ENCODE measurements at places on chromosomes 5 and 9.

- no peak for DNase-seq
Measured at GRCh38 chr5:218457-219291, 554 bp downstream of the SDHA start.

DNA sequence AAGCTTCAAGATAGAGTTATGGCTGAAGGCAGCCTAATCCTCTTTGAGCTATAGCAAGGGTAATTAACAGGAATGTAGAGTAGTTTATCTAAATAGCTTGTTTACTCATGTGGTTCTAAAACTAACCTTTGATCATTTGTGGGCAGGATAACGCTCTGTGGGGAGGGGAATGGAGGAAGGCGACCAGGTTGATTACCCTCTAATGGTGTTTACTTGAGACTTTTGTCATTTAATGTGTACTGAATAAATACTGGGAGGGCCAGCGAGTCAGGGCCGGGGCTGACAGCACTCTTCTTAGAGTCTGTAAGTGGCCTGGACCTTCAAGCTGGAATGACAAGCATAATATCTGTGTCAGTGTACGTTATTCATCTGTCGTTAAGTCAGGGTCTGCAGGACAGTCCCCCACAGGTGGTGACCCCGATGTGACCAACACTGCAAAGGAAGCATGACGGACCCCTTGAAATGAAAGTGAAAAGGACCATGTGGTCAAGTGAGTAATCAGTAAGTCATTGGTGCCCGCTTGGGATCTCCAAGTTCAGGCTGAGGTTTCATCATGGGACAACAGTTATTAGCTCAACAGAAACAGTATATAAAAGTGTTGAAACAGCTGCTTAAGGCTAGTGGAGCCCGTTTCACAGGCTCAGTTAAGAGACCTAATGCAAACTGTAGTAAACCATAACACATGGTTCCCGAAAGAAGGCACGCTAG is 162.6 kb downstream of the CPLANE1 start:
- no peak for DNase-seq

DNA sequence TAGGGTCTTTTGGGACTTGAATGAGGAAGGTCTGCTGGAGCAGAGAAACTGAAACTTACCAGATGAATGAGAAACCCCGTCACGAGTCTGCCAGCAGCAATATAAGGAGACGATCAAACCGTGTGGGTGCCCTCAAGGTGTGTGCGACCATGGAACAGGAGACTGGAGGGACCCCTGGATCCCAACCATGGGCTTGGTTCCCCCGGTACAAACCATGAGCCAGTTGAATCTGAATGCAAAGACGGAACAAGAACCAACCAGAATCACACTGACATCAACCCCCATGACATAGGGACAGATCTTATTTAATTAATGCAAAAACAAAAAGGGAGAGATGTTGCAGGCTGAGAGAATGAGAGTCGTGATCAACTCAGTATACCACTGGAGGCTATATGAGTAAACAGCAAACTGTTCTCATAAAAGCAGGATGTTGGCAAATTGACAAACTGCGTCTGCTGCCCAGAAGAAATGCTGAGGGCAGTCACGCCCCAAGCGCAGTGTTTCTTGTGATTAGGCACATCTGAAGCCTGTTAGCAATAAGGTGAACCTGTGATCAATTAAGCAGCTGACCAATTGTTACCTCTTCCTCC is 475.5 kb upstream of the ACO1 start:
- DNase-seq, result no peak

GRCh38 chr5:69414885-69415583 is at the start of gene MARVELD2:
MARVELD2 (plus strand) TSS chr5:69415116; CDS start chr5:69419386, 4,270 bp downstream.
- DNase-seq, result peak; percentile 62

DNA sequence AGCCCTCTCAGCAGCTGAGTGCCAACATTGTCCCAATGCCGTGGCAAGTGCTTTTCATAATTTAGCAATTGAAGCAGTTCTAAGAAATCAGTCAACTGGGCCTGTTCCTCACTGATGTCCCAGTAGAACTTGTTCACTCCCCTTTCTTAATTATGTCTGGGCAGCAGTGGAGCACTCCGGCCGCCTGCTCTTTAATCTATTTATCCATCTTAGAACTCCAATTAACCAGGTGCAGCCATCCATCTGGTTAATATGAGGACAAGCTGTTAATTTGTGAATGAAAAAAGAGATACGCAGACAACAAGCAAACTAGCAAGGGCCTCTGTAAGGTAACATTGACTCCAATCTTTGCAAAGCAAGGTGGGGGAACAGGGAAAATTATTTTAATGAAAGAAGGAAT is 39.4 kb downstream of the MAT2B start:
- DNase-seq, result no peak

- no peak for DNase-seq
Measured at GRCh38 chr9:137813651-137814415, 63.7 kb upstream of the CACNA1B start.

GRCh38 chr5:164500856-164501255 is 995.4 kb downstream of the MAT2B start:
- DNase-seq, result no peak

- no peak for DNase-seq
Measured at GRCh38 chr9:111003182-111003581, 35.1 kb downstream of the LPAR1 start.

DNA sequence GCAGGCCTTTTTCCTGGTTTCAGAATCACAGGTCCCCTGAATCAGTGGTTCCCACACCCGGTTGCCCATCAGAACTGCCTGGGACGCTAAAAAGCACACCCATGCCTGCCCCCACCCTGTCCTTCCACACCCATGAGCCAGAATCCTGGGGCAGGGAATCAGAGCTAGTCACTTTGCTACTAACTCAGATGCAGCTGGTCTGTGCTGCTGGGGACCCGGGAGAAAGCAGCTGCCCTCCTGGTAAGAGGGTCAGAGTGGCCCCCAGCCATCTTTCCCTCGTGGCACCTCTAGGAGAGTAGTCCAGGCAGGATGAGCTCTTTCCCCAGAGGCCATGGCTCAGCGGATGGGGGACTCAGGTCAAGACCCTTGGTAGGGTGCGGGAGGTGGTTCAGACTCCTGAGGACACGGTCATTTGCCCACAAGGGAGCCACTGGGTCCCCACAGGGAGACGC is 11.3 kb upstream of the NUP214 start:
- no peak for DNase-seq

DNA sequence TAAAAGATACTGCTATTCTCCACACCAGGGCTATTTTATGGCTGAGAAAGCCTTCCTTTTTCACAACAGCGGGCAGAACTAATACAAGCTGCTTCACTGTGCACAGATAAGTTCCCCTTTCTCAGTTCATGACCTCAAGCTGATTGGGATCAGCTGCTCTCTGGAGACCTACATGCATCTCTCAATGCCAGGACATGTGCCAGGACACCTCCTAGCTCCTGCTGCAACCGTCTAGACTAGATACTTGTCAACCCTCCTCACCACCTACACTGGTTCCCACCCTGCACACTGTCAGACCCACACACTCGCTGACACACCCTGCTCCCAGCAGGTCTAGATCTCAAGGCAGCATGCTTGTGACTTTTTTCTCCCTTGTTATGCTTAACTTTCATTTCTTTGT is 39.8 kb downstream of the STARD4 start:
- no peak for DNase-seq

DNA sequence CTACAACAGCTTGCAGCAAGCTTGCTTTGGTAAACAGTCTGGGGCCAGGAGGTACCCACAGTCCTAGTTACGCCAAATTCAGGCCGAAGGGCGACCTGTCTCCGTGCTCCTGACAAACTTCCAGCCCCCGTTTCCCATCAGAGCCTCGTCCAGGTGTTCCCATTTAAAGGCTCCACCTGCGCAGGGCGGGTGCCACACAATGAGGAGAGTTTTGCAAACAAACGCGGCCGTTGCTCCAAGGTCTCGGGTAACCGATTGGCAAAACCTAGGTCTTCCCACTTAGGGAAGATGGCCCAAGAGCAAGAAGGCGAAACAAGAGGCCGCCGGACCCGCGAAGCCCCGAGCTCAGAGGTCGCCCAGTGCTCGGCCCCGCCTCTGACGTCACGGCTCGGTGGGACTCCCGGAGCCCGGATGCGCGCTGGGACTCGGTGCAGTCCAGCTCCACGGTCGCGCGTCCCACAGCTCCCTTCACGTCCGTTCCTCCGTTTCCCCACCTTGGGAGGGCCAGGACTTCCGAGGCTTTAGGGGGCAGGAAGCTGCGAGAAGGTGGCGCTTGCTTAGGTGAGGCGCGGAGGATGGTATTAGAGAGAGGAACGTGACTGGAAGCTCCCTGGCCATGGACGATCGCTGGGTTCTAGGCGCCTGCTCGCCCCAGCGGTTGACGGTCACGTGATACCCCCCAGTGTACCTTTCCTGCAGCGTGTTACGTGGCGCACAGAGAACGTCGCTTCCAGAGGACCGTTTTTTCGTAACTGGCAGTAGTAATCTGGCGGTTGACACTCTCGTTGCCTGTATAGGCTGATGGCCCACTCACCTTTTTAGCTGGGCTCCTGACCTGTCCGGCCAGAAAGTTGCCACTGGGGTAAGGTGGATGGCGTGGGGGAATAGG is 41.8 kb upstream of the KDM4C start:
- no peak for DNase-seq

DNA sequence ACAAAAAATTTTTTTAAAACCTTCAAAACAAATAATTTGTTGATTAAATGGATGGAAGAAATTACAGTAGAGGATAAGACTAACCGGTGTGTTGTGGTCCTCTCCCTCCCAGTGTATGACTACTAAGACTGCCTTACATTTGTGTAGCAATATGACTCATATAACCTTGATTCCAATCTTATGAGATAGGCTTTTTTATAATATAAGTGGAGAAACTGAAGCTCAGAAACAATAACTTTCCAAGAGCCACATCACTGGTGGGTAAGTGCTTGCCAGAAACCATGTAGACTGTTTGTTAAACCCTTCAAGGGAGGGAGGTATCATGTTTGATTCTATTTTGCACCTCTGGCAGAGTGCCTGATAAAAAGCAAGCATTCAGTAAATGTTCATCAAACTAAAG is 47.5 kb downstream of the NLN start:
- no peak for DNase-seq

DNA sequence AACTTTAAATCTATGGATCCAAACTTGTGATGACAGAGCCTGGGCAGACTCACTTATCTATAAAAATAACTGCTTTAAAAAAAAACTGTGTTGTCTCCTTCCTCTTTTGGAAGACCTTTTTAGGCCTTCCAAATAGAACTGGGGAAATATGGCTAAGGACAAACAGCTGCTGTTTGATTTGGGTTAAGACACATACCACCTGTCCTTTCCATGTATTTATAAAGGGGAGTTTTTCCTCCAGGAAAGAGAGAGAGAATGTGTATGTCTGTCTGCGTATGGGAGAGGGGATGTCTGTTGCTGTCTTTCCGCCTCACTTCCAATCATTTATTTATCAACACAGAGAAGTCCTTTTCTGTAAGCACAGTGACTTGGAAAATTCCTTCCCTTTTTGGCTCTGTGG is 2.8 kb downstream of the ARHGEF37 start:
- DNase-seq, result no peak

GRCh38 chr9:98998441-98999151 is 54.9 kb downstream of the COL15A1 start:
- DNase-seq, result peak; percentile 14

- peak; percentile 89 for DNase-seq
Measured at GRCh38 chr9:90904706-90905478, 103.3 kb downstream of the SYK start.

GRCh38 chr5:174717826-174718455 is 6.4 kb upstream of the MSX2 start:
- DNase-seq, result no peak

DNA sequence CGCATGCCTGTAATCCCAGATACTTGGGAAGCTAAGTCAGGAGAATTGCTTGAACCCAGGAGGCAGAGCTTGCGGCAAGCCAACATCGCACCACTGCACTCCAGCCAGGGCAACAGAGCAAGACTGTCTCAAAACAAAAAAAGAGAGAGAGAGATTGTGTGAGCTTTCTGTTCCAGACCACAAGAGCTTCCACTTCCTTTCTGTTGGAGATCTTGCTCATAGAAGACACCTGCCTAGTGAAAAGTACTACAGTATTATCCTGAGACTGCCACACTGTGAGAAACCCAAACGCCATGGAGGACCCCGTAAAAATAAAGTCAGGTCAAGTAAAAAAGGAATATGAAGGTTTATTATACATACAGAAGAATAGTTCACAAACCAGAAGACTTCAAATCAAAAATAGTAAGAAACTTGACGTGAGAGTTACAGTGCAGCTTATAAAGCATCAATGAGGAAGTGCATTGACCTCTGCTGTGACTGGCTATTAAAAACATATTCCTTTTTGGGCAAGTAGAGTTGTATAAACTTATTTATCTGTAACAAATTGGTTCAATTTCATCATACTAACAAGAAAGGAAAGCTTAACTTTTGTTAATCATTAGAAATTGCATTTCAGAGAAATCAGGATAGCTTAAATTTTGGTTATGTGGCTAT is 4.3 kb upstream of the EMB start:
- no peak for DNase-seq

DNA sequence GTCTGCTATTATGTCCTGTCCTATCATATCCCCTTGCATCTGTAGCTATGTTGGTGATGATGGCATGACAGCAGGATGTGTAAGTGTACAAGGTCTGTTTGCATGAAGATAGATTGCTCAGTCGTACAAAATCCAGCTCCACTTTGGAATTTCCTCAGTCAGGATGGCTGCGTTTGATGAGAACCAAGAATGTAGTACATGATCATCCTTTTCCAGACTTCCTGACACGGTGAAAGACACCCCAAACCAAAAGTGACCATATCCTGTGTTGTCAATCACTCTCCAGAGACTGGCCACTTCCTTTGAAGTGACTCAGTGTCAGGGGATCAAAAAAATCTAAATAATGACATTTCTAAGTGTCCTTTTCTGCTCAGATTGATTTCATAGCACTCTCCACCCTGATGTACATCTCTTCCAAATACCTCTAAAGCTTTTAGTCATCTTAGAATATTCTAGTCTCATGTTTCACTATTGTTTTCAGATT is 213.4 kb downstream of the PLK2 start:
- DNase-seq, result no peak

DNA sequence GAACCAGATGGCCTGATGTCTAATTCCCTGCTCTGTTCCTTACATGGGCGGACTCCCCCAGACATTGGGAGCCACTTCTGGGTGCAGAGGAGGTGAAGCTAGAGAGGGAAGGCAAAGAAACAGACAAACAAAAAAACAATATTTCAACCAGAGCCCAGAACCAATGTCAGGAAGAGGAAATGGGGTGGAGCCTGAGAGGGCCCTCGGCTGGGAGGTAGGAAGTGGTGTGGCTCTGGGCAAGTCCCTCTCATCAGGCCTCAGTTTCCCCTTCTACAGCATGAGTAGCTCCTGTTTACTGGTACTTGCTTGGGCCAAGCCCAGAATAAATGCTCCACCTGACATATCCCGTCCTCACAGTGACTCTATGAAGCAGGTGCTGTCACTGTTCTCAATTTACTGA is 11.1 kb downstream of the SH2D3C start:
- DNase-seq, result no peak

GRCh38 chr5:123906698-123907295 is 394.8 kb downstream of the CSNK1G3 start:
- DNase-seq, result no peak

Measured in NCI-H1105 treated with DMSO at 0.1 percent for 48 hours (cell line).